Right renal cortex interstitium (tissue), 3 donors: ENCODE measurements at places on chromosomes 7 and 10.

GRCh38 chr10:96913906-96914305 lies 81.8 kb downstream of the LCOR start:
- DNase-seq = no peak

- peak; percentile 38 for DNase-seq
Observed at GRCh38 chr7:142632271-142633134, 116.8 kb upstream of the PRSS1 start.

- no peak for DNase-seq
Observed at GRCh38 chr10:17831341-17831740, 22.2 kb downstream of the MRC1 start.

- DNase-seq = no peak
Observed at GRCh38 chr10:128001849-128002248, 94.9 kb downstream of the PTPRE start.

GRCh38 chr10:89942217-89942616 lies 240.8 kb downstream of the KIF20B start:
- no peak for DNase-seq

- no peak for DNase-seq
Observed at GRCh38 chr10:16592378-16592777, 70.7 kb upstream of the C1QL3 start.

DNA sequence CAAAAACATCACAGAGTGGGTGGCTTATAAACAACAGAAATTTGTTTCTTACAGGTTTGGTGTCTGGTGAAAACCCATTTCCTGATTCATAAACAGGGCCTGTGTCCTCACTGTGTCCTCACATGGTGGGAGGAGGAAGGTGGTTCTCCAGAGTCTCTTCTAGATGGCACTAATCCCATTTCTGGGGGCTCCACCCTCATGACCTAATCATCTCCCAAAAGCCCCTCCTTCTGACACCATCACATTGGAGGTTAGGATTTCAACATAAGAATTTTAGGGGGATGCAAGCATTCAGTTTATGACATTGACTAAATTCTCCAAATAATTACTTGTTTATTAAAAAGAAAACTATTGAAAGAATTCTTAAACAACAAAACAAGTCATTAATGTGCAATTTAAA lies 116.0 kb downstream of the CHN2 start:
- DNase-seq = no peak

- DNase-seq = no peak
Observed at GRCh38 chr10:99358101-99358500, 28.9 kb downstream of the CNNM1 start.

GRCh38 chr10:119344381-119344780 lies 137.0 kb downstream of the GRK5 start:
- no peak for DNase-seq

DNA sequence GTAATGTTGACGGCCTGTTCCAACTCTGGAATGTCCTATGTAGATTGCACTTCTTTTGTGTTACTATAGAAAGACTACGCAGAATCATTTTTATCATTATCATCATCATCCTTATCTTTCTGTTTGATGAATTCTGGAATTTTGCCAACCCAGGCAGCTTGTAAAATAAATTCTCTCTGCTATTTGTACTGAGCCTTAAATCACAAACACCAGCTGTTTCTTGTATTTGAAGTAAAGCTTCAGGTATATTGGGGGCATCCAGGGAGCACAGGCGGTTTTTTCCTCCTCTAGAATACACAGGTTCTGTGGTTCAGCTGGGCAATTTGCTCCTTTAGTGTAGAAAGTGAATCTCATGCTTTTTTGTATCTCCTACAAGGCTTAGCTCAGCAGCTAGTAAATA lies 14.9 kb upstream of the CPA5 start:
- no peak for DNase-seq

- DNase-seq = no peak
Observed at GRCh38 chr10:128850647-128851046, 616.4 kb upstream of the MGMT start.

DNA sequence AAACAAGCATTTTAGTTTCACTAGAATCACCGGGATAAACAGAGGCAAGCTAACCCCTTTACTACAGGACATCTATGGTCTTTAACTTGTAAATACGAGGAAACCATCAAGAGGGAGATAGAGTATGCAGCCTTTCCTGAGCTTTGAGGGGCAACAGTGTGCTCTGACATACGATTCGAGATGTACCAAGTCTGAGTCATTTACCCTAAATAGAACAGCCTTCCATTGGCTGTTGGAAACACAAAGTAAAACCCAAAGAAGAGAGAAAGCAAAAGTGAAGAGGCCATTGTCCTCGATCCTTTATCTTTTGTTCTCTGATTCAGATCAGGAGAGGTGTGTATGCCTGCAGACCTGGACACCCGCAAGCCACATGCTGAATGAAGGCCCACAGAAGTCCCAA lies 289.5 kb downstream of the KCNMA1 start:
- no peak for DNase-seq

- no peak for DNase-seq
Observed at GRCh38 chr10:73366381-73367298, 8.0 kb upstream of the CFAP70 start.

DNA sequence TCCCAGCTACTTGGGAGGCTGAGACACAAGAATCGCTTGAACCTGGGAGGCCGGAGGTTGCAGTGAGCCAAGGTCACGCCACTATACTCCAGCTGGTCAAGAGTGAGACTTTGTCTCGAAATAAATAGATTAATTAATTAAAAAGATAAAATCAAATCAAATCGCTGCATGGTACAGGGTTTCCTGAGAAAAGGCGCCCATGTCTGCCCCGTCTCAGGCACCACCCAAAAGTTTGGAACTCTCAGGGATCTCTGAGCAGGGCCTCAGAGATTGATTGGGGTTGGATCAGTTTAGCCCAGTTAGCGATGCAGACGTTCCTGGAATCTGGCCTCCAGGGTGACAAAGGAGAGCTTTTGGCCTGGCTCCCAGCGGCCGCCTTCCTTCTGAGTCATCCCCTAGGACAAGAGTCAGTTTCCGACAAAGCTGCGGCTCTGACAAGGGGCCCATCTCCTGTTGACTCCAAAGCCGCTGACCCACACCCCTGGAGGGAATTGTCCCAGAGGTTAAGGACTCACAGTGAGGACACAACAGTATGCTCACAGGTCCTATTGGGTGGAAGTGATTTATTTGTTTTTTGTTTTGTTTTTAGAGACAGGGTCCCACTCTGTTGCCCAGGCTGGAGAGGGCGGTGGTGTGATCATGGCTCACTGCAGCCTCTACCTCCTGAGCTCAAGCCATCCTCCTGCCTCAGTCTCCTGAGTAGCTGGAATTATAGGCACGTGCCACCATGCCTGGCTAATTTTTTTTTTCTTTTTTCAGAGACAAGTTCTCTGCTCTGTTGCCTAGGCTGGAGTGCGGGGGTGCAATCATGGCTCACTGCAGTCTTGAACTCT lies 6.8 kb downstream of the ORAI2 start:
- DNase-seq = no peak

GRCh38 chr10:124699471-124700292 lies 44.5 kb downstream of the FAM53B start:
- no peak for DNase-seq

GRCh38 chr10:529468-530230 lies 159.8 kb downstream of the DIP2C start:
- DNase-seq = no peak

- DNase-seq = no peak
Observed at GRCh38 chr7:45184326-45185027, 26.9 kb downstream of the RAMP3 start.

- peak; percentile 63 for DNase-seq
Observed at GRCh38 chr10:63717027-63717715, 196.0 kb downstream of the REEP3 start.

- DNase-seq = no peak
Observed at GRCh38 chr7:87507446-87507845, 32.0 kb upstream of the ABCB4 start.

DNA sequence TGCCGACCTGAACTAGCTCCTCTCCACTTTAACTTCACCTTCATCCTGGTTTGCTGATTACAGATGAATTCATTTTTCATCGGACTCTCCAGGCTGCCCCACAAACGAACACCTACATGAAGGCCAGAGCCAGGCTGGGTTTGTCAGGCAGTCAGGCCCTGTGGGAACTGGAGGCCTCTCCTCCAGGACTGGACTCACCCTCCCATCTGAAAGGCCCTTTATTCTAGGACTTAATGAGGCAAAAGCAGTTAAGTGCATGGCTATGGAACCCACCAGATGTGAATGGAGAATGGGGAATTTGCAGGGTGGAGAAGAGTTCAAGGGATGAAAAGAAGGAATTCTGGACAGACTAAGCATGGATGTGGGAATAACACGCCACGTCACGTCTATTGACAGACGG lies 170.8 kb downstream of the ARHGAP12 start:
- DNase-seq = no peak

- DNase-seq = no peak
Observed at GRCh38 chr7:27210441-27211083, 10.7 kb upstream of the HOXA13 start.

DNA sequence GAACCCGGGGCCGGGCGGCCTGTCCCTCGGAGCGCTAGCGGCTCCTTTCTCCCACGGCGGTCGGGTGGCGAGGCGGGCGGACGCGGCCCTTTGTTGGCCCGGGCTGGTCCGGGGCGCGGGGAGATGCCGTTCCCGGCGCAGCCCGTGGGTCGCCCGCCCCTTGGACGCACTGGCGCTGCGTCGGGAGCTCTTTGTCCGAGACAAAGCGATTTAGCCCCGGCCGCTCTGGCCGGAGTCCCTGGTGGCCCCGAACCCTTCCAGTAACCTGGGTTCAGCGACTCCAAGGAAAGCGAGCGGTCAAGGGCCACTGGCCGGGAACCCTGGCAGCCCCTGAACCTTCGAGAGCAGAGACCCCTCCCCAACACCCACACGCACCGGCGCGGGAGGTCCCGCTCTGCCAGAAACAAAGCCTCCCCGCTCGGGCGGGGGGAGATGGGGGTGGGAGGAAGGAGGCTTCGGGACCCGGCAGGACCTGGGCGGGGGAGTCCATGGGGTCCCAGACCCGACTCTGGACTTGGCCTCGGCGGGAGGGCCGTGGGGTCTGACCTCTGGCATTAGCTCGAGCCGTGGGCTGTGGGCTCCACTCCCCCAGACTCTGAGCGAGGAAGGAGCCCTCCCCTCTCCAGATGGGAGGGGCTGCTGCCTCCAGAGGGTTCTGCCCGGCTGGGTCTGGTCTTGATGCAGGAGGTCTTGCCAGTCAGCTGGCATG lies 836 bp downstream of the DPYSL4 start:
- DNase-seq = no peak

- no peak for DNase-seq
Observed at GRCh38 chr7:57201021-57201894, 69.0 kb upstream of the ZNF479 start.

DNA sequence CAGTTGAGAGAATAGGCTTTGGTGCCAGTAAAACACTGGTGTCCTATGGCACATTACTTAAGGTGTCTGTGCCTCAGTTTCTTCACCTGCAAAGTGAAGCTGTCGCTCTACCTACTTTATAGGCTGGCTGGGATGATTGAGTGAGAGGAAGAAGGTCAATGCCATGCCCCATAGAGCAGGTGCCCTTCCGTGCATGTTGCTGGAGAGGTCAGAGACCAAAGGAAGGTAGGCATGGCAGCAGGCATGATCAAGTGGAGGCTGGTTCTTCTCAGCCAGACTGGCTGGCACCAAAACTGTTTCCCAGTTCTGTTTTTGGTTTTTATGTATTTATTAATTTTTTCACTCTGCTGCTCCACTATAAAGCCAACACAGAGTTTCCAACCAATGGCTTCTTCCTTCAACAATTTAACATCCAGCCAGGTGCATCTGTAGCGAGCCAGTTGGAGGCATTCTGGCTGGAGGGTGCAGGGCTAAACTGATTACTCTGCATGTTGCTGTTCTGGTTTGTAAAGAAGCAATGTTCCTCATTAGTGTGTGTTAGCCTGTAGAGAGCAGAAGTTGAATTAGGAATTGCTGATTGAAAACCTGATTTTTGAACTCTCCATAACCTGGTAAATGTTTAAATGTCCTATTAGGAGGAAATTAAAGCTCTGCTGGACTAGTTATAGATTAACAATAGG lies 144.3 kb upstream of the TNS3 start:
- no peak for DNase-seq

DNA sequence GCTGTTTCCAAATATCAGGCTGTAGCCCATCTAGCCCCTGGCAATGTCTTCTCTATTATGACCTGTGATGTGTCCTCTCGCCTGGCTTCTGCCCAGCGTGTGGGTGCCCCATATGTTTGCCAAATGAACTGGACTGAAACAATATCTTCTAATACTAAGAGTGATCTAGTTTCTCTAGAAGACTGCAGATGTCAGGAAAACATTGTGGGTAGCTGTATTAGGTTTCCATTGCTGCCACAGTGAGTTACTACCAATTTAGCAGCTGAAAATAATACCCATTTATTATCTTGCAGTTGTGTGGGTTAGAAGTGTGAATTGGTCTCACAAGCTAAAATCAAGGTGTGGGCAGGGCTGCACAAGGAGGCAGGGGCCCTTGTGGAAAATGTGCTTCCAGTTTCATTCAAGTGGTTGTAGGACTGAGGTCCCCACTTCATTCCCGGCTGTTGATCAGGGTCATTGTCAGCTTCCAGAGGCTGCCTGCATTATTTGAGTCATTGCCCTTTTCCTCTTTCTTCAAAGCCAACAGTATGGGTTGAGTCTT lies 202.8 kb upstream of the BMPER start:
- DNase-seq = no peak

DNA sequence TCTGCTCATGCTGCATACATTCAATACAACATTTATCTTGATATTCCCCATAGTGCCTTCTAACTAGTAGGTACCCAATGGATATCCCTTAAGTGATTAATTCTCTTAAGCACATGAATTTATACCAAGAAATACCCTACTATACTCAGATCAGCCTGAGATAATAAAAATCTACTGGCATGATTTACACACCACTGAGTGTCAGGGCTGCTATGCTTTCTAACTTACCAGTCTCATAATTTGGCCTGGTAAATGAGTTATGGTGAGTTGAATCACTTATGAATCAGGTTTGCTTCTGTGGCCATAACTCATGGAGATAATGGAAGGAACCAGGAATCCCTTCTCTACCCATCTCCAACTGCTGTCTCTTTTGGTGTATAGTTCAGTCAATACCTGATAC lies 122.8 kb downstream of the THSD7A start:
- DNase-seq = no peak
